ENCODE measurements at places on chromosomes 4 and X.

DNA sequence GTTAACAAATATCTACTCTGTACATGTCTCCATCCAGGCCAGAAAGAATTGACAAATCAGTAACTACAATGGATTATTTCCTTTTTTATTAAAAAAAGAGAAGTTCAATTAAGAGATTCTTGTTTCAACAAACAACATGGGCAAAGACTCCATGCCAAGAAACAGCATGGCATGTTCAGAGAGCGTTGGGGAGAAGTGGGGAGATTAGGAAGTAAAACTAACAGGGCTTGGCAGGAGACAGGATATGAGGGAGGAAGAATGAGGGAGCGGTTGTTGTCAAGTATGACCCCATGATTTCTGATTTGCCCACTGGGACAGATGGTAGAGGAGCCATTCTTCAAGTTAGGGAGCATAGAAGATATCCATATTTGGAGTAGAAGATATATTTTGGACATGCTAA, 128.4 kb downstream of the RNF150 start:
- DNase-seq = no peak

GRCh38 chr4:116183241-116183640, 902.1 kb downstream of the TRAM1L1 start:
- no peak for DNase-seq

GRCh38 chr4:180766944-180767729, 1476.1 kb upstream of the TENM3 start:
- no peak for DNase-seq

- no peak for DNase-seq
These were observed 13.5 kb downstream of the PRKX start for GRCh38 chrX:3699821-3700381.

GRCh38 chr4:144574509-144574908, 71.4 kb upstream of the HHIP start:
- DNase-seq = no peak

GRCh38 chrX:70998411-70999027, 67.6 kb upstream of the SLC7A3 start:
- DNase-seq = peak; percentile 32

GRCh38 chrX:23694606-23695005, 27.3 kb downstream of the PRDX4 start:
- DNase-seq = peak; percentile 52

DNA sequence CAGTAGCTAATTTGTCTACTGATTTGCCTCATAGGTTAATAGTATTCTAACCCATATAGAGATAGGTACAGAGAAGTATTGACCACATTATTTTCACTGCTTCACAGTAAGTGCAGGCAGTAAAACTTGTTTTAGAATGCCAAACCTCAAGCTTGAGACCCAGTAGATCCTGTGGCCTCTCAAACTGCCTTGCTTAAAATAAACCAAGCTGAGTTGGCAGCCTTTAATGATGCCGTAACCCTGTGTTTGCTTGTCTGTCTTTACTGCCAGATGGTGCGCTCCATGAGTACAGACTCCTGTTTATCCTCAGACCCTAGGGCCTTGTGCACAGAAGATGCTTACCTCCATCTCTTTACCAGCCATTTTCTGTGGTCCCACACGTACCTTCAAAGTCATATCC, 50.8 kb downstream of the ANXA3 start:
- DNase-seq = no peak

- no peak for DNase-seq
These were observed 723 bp downstream of the NKX6-1 start for GRCh38 chr4:84498203-84498934.

GRCh38 chr4:178480881-178481280, 1038.6 kb upstream of the AGA start:
- DNase-seq = no peak

DNA sequence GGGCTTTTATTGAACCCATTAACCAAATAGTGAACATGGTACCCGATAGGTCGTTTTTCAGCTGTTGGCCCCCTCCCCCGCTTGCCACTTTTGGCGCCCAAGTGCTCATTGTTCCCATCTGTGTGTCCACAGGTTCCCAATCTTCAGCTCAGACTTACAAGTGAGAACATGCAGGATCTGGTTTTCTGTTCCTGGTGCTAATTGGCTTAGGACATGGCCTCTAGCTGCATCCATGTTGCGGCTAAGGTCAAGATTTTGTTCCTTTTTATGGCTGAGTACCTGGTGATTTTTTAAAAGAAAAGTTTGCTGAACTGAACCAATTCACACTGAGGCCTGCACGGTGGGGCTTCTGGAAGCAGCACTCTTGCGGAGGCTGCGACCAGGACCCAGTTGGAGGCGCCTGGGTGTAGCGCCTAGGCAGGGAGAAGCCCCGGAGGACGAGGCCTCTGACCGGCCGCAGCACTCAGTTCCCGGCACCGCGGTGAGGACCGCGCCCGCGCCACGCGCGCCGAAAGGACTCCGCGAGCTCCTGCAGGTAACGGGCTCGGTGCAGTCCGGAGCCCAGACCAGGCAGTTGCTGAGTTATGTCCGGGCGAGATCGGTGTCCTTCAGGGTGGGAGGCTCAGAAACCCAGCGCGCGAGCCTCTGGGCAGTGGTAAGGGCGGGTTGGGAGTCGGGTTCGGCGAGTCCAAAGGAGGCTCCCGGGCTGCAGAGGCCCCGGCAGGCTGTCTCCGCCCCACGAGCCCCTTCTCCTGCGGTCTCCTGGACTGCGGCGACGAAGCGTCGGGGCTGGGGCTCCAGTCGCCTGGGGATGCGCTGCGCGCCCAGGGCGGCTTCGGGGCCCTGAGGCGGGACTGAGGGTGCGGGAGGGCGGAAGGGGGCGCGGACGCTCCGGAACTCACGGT, 15.8 kb upstream of the SLC25A4 start:
- no peak for DNase-seq

DNA sequence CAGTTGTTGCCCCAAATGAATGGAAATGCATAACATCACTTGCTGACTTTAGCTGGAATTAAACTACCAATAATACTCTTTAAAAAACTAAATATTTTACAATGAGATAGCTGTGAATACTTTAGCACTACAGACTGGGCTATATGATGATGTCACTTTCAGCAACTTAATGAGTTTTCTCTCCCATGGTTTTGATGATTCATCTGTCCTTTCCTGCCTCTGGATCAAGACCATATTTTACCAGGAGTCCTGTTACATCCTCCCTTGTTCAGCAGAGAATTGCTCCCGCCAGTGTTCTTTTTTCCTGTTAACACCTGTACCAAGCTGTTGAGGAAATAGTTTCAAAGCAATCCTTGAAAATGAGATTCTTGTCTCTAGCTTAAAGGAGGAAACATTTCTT, 543.0 kb downstream of the SPRY1 start:
- no peak for DNase-seq

GRCh38 chr4:81881855-81882621, 410.3 kb upstream of the RASGEF1B start:
- DNase-seq = no peak

GRCh38 chr4:45345558-45345957, 619.2 kb upstream of the GNPDA2 start:
- no peak for DNase-seq

Data from activated CD8-positive, alpha-beta T cell treated with anti-CD3 and anti-CD28 coated beads, Interleukin-2, amount 10 ng/mL, durations not matched to agents 7 days and 5 days (primary cell).